NCI-H446 (cell line): ENCODE measurements at places on chromosomes 5 and 9.

GRCh38 chr5:143051244-143052058 lies 281.3 kb downstream of the ARHGAP26 start:
- peak; percentile 46 for DNase-seq

- DNase-seq: no peak
Measured at GRCh38 chr5:107533910-107534876, 136.5 kb downstream of the EFNA5 start.

- DNase-seq: peak; percentile 32
Measured at GRCh38 chr9:128034821-128035652, 32.1 kb downstream of the NAIF1 start.

DNA sequence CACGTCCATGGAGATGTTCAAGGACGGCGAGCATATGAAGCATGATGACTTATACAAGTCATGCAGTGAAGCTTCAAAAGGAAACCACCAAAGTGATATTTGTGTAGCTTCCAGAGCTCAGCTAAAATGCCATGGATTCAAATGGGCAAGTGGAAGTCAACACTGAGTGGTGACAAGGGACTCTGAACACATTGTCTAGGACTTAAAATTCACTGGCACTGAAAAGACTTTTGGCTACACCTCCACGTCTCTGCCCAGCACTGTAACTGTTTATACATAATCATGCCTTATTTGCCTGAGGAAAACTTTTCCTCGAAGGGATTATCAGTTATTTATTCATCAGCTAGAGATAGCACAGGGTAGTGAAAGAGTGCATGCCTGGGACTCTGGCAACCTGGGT lies 15.2 kb downstream of the CTXN3 start:
- DNase-seq: no peak

DNA sequence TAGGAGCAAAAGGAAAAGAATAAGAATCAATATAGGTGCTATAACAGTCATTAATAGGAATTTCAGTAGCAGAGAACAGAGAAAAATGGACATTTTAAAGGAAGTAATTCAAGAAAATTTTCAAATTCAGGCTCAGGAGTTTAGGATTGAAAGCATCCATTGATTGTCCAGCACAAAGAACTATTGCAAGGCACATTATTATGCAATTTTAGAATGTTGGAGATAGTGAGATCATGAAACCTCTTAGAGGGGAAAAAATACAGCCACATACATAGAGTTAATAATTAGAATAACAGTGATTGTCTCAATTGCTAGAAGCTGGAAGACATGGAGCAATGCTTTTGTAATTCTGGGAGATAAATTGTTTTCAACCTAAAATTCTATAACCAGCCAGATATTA lies 31.5 kb downstream of the CNTLN start:
- DNase-seq: no peak

DNA sequence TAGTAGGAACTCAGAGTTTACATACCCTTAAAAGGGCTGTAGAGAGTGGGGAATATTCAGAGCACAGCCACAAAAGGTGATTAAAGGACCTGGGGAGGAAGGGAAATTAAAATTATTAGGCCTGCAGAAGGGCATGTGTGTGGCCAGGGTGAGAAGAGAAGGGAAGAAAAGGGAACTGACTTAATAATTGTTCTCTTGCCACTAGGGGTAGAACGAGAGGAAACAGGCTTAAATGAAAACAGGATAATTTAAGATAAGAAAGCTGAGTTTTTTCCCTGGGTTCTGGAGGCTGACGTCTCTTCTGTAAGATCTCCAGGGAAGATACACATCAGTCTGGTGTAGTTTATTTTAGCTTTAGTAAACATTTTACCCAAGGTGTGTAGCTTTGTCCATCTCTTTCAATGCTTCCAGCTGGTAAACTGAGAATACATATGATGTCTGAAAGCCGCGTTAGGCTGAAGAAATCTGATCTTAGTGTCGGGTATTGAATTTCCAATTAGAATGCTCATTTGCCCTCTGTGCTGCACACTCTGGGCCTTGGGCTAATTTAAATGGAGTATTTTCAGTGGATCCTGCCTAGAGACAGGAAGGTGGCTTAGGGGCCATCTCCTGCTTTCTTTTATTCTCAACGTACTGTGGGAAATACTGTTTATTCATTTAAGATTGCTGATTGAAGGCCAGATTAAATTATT lies 416.8 kb downstream of the TMEM38B start:
- no peak for DNase-seq

- no peak for DNase-seq
Measured at GRCh38 chr5:34993951-34994350, 53.8 kb downstream of the AGXT2 start.

DNA sequence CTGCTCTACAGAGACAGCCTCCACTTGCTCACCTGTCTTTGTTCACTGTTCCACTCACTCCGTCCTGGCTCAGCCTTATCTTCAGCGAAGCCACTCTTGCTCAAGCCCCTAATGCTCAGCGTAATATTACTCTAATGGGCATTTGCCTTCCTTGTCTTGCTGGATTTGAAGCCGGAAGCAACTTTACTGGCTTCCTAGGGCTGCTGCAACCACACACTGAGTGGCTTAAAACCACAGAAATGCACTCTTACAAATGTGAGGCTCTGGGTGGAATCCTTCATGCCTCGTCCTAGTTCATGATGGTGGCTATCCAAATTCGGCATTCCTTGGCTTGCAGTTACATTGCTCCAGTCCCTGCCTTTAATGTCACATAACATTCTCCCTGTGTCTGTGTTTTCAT lies 85.5 kb upstream of the MARCHF11 start:
- DNase-seq: no peak
